ENCODE measurements at places on chromosomes 4 and X.

DNA sequence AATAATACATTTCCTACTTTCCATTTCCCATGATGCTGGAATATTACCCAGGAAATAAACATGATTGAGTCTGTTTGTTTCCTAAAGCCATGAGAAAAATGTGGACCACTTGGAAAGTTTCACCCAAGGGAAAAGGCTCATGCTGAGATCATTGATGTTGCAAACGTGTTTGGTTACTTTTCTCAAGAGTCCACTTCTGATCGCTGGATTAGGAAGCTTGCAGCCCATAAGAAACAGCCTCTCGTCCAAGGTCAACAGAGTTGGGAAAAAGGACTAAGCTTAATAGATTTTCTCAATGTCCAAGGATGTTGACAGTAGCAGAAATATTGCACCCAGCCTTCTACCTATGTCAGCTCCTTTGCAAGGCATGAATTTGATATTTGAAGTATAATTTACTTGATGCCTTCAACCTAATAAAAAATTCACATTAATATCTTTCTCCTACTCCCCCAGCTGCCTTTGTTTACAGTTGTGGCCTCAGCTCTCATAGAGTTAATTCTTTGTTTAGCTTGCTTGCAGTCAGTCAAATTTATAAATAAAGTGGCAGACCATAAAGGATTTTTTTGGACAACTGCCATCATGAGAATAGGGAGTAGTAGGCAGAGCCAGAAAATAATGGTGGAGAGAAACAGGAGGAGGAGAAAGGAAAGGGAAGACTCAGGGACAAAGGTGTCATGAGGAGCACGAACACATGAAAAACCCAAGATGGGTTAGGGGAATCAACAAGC, 65.6 kb upstream of the BLTP1 start:
- DNase-seq = no peak

GRCh38 chr4:29066861-29067260, 1653.3 kb upstream of the PCDH7 start:
- no peak for DNase-seq

DNA sequence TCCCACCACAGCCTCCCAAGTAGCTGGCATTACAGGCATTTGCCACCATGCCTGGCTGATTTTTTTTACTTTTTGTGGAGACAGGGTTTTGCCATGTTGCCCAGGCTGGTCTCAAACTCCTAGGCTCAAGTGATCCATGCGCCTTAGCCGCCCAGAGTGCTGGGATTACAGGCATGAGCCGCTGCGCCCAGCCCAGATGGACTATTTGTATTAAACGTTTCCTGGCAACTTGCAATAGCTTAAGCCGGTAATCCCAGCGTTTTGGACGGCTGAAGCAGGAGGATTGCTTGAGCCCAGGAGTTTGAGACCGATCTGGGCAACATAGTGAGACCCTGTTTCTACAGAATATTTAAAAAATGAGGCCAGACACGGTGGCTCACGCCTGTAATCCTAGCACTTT, 18.4 kb downstream of the UBE2K start:
- no peak for DNase-seq

DNA sequence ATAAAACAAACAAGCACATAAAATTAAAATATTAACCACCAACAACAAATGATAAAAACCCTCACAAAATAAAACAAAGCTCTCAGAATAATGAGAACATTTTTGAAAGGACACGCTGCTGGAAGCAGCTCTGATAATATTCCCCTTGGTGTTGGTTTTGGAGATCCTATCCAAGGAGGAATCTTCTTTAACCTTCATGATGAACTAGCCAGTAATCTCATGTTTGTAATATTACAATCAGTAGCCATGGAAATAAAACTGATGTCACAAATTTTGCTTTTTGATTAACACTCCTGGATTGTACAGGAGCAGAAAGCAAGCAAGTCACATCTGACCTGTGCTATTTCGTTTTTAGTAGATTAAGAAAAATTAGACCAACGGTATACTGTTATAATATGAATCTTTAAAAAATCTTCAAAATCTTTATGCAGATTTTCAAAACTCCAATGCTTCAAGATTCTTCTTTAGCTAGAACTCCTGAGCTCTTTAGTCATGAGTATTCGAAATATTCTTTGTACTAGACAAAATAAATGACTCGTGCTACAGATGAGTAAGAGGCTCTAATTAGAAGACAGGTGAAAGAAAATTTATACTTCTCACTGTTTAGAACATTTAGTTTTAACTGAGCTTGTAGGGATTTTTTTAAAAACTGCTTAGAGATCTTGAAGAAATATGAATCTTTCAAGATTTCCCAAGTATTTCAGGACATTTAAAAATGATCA, 154.1 kb downstream of the RASL11B start:
- no peak for DNase-seq

Data from GM10248 (cell line).